ENCODE measurements at places on chromosomes 5 and 9.

DNA sequence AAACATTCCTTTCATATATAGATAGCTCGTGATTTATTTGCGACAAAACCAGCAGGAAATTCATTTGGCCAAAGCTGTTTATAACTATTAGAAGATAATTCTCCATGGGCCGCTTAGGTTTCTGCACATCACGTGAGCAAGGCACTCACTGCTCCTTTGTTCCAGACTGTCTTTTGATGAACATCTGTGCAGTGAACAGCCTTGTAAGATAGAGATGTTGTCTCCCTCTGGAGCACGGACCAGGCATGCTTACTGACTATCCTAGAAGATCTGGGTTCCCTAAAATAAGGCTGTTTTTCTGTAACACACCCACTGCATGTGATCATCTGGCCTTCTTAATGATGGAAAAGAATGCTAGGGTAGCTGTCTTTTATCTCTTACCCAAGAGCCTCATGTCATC is 30.9 kb downstream of the YIPF5 start:
- peak; percentile 31 for DNase-seq

GRCh38 chr9:7336356-7337065 is 463.1 kb downstream of the DMAC1 start:
- no peak for DNase-seq

DNA sequence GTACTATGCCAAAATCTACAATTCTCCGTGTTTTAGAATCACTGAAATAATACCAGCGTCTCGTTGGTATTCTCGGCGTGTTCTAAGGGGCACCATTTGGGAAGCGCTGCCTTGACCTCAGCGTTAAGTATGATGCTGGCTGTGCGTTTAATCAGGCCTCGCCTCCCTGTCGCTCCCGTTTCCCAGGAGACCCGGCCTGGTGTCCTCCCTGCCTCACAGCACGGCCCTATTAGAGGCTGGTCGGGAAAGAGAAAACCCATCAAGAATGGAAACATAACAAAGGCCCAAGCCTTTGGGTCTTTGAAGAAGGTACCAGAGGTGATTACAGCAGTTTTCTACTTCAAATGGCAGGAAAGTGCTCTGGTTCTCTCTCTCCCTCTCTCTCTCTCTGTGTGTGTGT is 30.0 kb downstream of the GFPT2 start:
- DNase-seq = no peak

DNA sequence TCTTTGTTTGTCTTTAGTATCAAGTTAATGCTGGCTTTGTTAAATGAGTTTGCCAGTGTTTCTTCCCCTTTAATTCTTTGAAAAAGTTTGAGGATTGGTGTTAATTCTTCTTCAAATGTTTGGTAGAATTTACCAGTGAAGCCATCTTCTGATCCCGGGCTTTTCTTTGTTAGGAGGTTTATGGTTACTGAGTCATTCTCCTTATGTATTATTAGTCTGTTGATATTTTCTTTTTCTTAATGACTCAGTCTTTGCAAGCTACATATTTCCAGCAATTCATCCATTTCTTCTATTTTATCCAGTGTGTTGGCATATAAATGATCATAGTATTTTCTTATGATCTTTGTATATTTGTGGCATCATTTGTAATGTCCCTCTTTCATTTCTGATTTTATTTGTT is 74.5 kb upstream of the SPINK5 start:
- DNase-seq = no peak

- DNase-seq = no peak
Observed at GRCh38 chr9:99399474-99399873, 177.4 kb downstream of the SEC61B start.

DNA sequence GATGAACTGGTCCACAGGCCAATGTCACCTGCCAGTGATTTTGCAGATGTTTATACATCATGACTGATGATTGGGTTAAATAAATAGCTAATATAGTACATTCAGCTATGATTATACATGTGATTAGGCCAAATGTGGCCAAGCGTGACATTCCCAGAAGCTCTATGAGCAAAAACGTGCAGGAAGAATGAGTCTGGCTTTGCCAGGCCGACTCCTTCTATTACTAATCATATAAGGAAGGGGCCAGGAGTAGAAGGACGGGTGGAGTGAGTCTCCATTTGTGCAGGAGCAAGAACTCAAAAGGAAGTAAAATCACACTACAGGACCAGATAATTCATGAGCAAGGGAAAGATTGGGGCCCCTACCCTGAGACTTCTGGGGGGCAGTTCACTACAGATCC is 178.2 kb downstream of the ROR2 start:
- DNase-seq = no peak

DNA sequence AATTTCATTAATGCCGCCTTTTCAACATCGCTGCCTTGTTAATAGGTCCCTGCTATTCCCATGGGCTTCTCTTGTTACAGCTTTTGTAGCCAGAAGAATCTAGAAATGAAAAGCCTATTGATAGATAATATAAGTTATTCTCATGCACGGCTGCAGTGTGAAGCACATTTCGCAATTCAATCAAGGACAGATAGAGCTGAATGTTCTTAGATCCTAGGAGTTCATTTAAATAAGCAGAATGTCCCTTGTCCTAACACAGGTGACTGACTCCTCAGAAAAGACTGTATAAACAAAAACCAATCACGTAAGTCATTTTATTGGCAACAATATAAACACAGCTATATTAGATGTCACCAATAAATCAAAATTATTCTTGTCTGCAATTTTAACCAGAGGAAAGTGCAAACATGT is 9.4 kb downstream of the GLIS3 start:
- no peak for DNase-seq

- DNase-seq = no peak
Observed at GRCh38 chr5:168073311-168073710, 218.1 kb upstream of the WWC1 start.

- no peak for DNase-seq
Observed at GRCh38 chr9:6893350-6894131, 135.8 kb downstream of the KDM4C start.

GRCh38 chr5:125612181-125612721 is 811.0 kb upstream of the GRAMD2B start:
- DNase-seq = peak; percentile 48

DNA sequence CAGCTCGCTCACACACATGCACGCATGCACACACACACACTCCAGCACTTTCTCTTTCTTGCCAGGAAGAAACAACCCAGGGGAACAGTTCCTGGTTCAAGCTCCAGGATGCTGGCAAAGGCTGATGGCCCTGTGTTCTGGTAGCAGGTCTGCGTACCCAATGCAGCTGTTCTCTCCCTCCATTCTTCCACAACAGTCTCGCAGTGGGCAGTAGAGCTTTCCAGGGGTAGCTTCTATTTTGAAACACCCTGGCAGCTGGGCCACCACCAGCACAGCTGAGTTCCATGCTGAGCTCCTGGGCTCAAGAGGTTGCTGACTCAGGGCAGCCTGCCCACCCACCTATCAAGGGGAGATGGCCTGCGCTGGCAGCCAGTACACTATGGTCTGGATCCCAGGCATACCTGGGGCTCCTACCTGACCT is 4.7 kb downstream of the VDAC1 start:
- DNase-seq = no peak

- peak; percentile 90 for DNase-seq
Observed at GRCh38 chr5:1118738-1119137, 6.9 kb upstream of the SLC12A7 start.

DNA sequence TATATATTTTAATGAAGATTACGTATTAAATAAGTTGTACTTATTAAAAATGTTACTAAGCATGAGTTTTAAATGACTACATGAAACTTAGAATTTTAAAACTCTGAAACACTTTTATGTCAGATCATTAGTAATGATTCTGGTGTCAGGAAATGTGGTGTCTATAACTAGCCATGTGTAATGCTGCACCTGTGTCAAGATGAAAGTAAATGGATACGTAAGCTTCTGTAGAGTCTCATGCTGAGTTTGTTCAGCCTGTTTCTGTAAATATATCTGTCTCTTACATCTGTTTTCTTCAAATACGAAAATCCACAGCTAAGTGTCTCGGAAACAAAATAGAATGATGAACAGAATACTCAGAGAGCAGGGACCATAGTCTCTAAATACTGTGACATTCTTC is 278.0 kb upstream of the SMC2 start:
- DNase-seq = no peak

DNA sequence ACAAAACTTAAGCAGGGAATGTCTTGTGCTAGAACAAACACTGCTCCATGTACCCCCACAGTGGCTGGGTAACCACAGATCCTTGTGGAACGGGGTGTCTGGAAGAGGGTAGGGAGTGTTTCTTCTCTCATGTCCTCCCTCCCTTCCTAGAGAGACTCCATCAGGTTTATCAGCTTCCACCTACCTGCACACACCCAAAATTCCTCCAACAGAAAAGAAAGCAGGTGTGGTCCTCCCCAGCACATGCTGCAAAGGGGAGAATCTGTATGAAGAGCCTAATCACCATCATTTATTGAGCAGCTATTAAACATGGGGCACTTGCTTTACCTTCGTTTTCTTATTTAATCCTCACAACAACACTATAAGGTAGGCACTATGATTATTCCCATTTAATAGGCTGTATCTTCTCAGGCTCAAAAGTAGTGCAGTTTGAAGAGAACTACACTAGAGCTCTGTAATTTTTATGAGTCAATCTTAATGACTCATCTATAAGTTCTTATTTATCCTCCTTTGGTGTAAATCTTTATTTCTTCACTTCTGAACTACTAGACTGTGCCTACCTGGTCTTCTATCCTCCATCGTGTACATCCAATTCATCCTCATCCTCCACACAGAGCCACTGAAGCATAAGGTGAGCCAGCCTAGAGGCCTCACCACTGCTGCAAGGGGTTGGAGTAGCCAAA is 31.6 kb downstream of the C9orf40 start:
- DNase-seq = no peak

- no peak for DNase-seq
Observed at GRCh38 chr5:139652788-139653241, 4.7 kb downstream of the CXXC5 start.
